Naive B cell (primary cell): ENCODE measurements at places on chromosomes 16 and 17.

DNA sequence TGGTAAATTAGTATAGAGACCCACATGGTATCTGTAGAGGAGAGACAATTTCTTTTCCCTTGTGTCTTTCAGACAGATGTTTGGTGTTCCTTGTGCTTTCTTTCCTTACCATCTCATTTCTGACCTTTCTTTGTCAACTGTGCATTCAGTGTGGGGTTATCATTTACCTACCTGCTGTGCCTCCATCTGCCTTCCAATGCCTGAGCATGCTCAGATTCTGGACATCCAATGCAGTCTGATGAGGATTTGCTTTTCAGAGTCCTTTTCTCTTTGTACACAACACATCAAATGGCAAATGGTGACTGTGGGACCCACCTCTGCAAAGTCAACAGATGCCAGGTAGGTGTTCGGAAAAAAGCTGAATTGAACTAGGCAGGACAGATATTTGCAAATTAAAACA lies 364.8 kb downstream of the CA10 start:
- DNase-seq: no peak
- H3K27me3 ChIP-seq: no peaks in the 10 kb centered on the region
- H3K27ac ChIP-seq: no peak overlapping the region

GRCh38 chr16:89458551-89458950 lies 31.8 kb downstream of the ANKRD11 start:
- H3K27ac ChIP-seq: peak overlapping the region; percentile 22
- no peaks in the 10 kb centered on the region for H3K36me3 ChIP-seq
- no peak for DNase-seq

- no peaks in the 10 kb centered on the region for H3K36me3 ChIP-seq
- H3K4me3 ChIP-seq: no peak overlapping the region
- H3K27ac ChIP-seq: no peak overlapping the region
- no peak for DNase-seq
- peaks cover 7% of the 10 kb centered on the region for H3K4me1 ChIP-seq
- H3K27me3 ChIP-seq: peaks cover 67% of the 10 kb centered on the region
These were observed 8.4 kb upstream of the MAF start for GRCh38 chr16:79608976-79609375.

GRCh38 chr17:55242476-55242875 lies 22.3 kb upstream of the HLF start:
- peaks cover 58% of the 10 kb centered on the region for H3K27me3 ChIP-seq
- no peak overlapping the region for H3K4me3 ChIP-seq
- H3K36me3 ChIP-seq: peaks cover 7% of the 10 kb centered on the region
- H3K27ac ChIP-seq: no peak overlapping the region
- no peak for DNase-seq

- no peaks in the 10 kb centered on the region for H3K27me3 ChIP-seq
- H3K4me3 ChIP-seq: no peak overlapping the region
- no peak overlapping the region for H3K27ac ChIP-seq
- no peaks in the 10 kb centered on the region for H3K4me1 ChIP-seq
- H3K36me3 ChIP-seq: peaks cover 12% of the 10 kb centered on the region
These were observed 34.0 kb downstream of the OR1D5 start for GRCh38 chr17:3029213-3029913.

DNA sequence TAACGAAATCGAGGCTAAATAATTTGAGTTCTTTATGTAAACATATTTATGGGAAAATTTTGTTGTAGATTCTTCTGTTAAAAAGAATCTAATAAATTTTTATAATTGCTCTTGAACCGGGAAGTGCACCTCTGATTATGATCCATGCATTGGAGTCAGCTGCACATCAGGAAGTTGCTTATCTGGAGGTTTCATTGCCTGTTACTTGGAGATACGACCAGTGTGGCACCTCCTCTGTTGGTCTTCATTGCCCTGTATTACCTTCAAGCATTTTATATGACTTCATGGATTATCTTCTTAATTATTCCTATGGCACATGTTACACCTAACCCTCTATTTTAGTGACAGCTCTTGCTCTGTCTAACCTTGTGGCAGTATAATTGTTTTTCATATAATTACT lies 312.6 kb upstream of the TBX2 start:
- H3K4me3 ChIP-seq: no peak overlapping the region
- no peak for DNase-seq
- H3K36me3 ChIP-seq: peaks cover 14% of the 10 kb centered on the region
- no peaks in the 10 kb centered on the region for H3K4me1 ChIP-seq

- H3K27ac ChIP-seq: no peak overlapping the region
- peaks cover 15% of the 10 kb centered on the region for H3K4me1 ChIP-seq
- no peak for DNase-seq
- H3K27me3 ChIP-seq: peaks cover 21% of the 10 kb centered on the region
- no peaks in the 10 kb centered on the region for H3K36me3 ChIP-seq
These were observed 9.6 kb upstream of the MKS1 start for GRCh38 chr17:58228679-58229078.

- DNase-seq: no peak
- peaks cover 18% of the 10 kb centered on the region for H3K27me3 ChIP-seq
- no peaks in the 10 kb centered on the region for H3K4me1 ChIP-seq
- H3K27ac ChIP-seq: no peak overlapping the region
These were observed 41.7 kb upstream of the MGAT5B start for GRCh38 chr17:76826330-76827068.

DNA sequence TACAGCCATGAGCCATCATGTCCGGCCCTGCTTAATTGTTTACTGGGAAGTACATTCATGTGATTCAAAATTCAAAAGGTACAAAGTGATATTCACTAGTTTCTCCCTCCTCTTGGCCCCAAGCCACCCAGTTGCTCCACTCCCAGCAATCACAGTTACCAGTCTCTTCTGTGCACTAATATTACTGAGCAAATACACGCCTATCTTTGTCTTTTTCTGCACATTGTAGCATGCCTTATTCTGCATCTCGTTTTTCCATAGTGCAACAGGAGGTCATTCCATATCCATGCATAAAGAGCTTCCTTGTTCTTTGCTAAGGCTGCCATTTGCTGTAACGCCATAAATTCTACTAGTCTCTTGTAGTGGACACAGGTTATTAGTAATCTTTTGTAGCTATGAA lies 2.2 kb upstream of the ALOX15 start:
- H3K36me3 ChIP-seq: peaks cover 7% of the 10 kb centered on the region
- H3K27me3 ChIP-seq: peaks cover 70% of the 10 kb centered on the region
- H3K4me3 ChIP-seq: no peak overlapping the region
- no peak for DNase-seq

- peaks cover 36% of the 10 kb centered on the region for H3K27me3 ChIP-seq
- peaks cover 11% of the 10 kb centered on the region for H3K36me3 ChIP-seq
- H3K4me1 ChIP-seq: peaks cover 23% of the 10 kb centered on the region
These were observed 1.2 kb downstream of the ZACN start for GRCh38 chr17:76079956-76080767.

- peaks cover 15% of the 10 kb centered on the region for H3K4me1 ChIP-seq
- DNase-seq: no peak
- no peaks in the 10 kb centered on the region for H3K36me3 ChIP-seq
- H3K27me3 ChIP-seq: no peaks in the 10 kb centered on the region
- no peak overlapping the region for H3K27ac ChIP-seq
These were observed 49.0 kb downstream of the CHD9 start for GRCh38 chr16:53103811-53104210.

- DNase-seq: no peak
- no peaks in the 10 kb centered on the region for H3K4me1 ChIP-seq
- H3K36me3 ChIP-seq: no peaks in the 10 kb centered on the region
- H3K4me3 ChIP-seq: no peak overlapping the region
- H3K27me3 ChIP-seq: no peaks in the 10 kb centered on the region
- H3K27ac ChIP-seq: no peak overlapping the region
These were observed 32.3 kb downstream of the GJC1 start for GRCh38 chr17:44797802-44798201.

DNA sequence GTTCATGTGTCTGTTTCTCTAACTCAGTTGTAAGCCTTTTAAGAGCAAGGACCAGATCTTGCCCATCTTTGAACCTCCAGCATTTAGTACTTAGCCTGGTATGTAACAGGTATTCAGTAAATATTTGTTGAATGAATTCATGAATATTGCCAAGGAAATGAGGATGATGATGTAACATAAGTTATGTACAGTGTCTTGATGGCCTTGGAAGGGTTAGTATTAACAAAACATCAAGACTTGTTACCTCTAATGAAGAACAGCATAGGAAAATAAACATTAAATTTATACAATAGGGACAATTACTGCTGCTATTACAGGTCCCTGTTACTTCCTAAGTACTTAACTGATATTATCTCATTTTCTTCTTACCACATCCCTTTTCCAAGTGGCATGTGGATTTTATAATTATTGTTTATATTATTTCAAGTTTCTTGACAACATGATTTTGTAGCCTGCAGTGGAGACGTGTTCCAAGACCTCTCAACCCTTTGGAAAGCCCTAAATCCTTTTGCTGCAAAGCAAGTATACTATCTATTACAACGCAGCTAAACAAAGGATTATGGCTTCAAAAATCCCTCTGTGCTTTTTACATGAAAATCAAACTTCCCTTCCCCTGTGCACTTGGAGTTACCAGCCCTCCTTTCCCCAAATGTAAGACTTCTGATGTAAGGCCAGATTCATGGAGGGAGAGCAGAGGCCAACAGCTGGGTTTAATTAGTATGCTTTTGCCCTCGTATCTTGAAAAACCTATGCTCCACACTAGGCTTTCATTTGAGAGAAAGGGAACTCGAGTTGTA lies 77.4 kb upstream of the SMIM36 start:
- no peak overlapping the region for H3K27ac ChIP-seq
- H3K36me3 ChIP-seq: no peaks in the 10 kb centered on the region
- H3K27me3 ChIP-seq: no peaks in the 10 kb centered on the region
- no peak for DNase-seq

DNA sequence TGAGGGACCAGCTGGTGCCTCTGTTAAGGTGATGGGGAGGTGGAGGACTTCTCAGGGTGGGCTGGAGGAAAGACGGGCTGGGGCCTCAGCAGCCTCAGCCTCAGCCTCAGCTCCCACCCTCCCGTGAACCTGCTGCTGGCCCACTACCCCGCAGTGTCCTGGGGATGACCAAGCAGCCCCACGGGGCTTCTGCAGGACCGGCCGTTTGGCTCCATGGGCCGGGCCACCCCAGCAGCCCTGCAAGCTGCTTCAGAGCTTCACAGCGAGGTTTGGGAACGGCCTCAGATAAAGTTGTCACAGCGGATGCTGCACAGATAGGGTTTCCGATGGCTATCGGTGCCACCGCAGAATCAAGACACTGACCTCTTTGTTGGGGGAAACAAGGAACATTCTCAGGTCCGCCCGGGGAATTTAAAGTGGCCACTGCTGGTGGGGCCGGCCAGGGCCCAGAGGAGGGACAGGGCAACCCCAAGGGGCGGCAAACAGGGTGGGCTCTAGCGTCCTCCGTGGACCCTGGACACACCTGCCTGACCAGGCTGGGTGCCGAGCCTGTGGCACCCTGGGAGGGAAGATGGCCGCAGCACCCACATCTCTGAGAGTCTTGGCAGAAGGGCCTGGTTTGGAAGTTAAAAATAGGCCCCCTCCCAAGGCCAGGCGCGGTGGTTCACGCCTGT lies 47.8 kb upstream of the ZC3H18 start:
- no peak for DNase-seq
- no peak overlapping the region for H3K4me3 ChIP-seq
- H3K27me3 ChIP-seq: peaks cover 4% of the 10 kb centered on the region
- no peak overlapping the region for H3K27ac ChIP-seq
- H3K4me1 ChIP-seq: peaks cover 24% of the 10 kb centered on the region

GRCh38 chr17:70307430-70308225 lies 138.3 kb downstream of the KCNJ2 start:
- no peaks in the 10 kb centered on the region for H3K36me3 ChIP-seq
- no peak for DNase-seq
- H3K27ac ChIP-seq: no peak overlapping the region
- H3K4me3 ChIP-seq: no peak overlapping the region

DNA sequence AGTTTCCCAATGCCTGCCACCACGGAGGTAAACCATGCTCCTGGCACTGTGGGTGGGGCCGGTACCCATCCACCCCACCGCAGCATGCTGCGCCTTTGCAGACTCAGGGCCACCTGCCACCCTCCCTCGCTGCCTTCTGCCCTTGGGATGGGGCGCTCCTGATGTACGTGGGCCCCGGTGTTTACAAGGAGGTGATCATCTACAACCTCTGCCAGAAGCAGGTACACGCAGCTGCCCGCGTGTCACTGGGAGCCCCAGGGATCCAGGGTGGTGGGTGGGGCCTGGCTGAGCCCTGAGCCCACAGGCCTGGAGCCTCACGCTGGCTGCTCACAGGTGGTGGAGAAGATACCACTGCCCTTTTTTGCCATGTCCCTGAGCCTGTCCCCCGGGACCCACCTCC lies 1.4 kb upstream of the RHOT2 start:
- H3K27ac ChIP-seq: no peak overlapping the region
- H3K4me1 ChIP-seq: peaks cover 7% of the 10 kb centered on the region
- no peaks in the 10 kb centered on the region for H3K36me3 ChIP-seq
- H3K27me3 ChIP-seq: no peaks in the 10 kb centered on the region

- H3K36me3 ChIP-seq: no peaks in the 10 kb centered on the region
- peak overlapping the region; percentile 100 for H3K27ac ChIP-seq
- H3K27me3 ChIP-seq: no peaks in the 10 kb centered on the region
- peak overlapping the region; percentile 77 for H3K4me3 ChIP-seq
- peaks cover 92% of the 10 kb centered on the region for H3K4me1 ChIP-seq
These were observed 31.2 kb downstream of the NSMCE1 start for GRCh38 chr16:27237219-27238015.

DNA sequence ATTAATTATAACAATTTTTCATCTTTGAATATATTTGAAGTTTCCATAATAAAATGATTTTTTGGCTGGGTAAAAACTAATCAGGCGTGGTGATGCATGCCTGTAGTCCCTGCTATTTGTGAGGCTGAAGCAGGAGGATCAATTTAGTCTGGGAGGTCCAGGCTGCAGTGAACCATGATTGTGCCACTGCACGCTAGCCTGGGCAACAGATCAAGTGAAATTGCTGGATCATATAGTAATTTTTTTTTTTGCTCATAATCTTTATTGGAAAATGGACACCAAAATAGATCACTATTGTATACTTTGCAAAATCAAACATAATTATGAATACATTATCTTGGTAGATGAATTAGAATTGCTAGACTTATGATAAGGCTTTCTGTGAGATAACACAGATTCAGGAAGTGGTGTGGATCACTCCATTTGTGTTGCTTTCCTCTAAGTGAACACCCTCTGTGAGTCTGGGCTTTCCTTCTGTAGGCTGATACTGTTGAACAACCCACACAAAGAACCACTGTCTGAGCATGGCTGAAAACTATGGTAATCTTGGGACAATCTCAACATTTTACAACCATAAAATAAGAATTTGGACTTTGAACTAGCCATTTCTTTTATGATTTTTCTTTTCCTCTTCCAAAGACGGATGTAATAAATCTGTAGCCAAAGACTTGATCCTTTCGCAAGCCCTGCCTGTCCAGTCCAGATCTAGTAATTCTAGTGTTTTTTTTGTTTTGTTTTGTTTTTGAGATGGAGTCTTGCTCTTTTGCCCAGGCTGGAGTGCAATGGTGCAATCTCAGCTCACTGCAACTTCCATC lies 5.6 kb upstream of the ST3GAL2 start:
- no peak overlapping the region for H3K27ac ChIP-seq
- H3K36me3 ChIP-seq: no peaks in the 10 kb centered on the region
- no peak overlapping the region for H3K4me3 ChIP-seq
- no peaks in the 10 kb centered on the region for H3K27me3 ChIP-seq

- H3K36me3 ChIP-seq: no peaks in the 10 kb centered on the region
- no peak overlapping the region for H3K27ac ChIP-seq
- no peak overlapping the region for H3K4me3 ChIP-seq
- no peaks in the 10 kb centered on the region for H3K4me1 ChIP-seq
- DNase-seq: no peak
- H3K27me3 ChIP-seq: peaks cover 8% of the 10 kb centered on the region
These were observed 436.8 kb downstream of the KCNJ2 start for GRCh38 chr17:70606086-70606485.
